ENCODE measurements at places on chromosomes 4 and X. TPM values are rescaled to one million over a fixed set of nuclear protein-coding genes. Genes with fewer than 3 reads are reported as not detected.

The CTPS2 gene
- total RNA-seq = 10.1 TPM

The FAM241A gene
- total RNA-seq = 1.1 TPM

The RHOXF1 gene
- total RNA-seq = not detected

The REPS2 gene
- 0.71 TPM for total RNA-seq

The CPEB2 gene
- 10.9 TPM for total RNA-seq

The CETN2 gene
- total RNA-seq = 72.6 TPM

The OFD1 gene
- 11.3 TPM for total RNA-seq

The RAPGEF2 gene
- 10.4 TPM for total RNA-seq

The GCNA gene
- 1.4 TPM for total RNA-seq
